ENCODE measurements at places on chromosomes 1 and 21.

- DNase-seq = no peak
Measured at GRCh38 chr1:176745945-176746344, 283.0 kb downstream of the PAPPA2 start.

DNA sequence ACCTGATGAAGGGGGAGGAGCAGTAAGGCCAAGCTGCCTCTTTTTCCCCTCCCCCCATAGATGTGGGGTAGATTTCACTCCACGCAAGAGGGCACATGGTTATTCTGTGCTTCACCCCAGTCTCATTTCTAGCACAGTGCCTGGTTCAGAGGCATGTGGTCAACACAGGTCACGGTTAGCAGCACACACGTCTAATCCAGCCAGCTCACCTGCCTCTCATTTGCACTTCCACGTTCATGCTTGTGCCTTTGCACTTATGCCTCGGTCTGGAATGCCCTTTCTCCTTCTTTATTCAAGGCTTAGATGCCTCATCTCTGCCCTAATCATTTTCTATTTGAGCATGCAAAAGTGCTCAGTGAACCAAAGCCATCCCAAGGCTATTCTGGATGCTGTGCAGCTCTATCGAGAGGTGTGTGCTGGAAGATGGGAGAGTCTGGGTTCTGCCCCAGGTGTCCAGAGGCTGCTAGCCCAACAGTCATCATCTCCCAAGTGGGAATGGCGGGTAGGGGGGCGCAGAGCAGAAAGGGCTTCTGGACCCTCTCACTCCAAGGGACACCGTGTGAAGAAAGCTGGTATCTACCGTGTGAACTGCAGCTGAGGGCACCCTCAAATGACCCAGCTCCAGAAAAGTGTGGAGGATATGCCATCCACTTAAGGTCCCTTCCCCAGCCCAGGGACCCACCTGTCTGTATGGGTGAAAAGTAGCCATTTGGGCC, 2.1 kb upstream of the A3GALT2 start:
- no peak for DNase-seq

- DNase-seq = no peak
Measured at GRCh38 chr1:99850459-99851291, 514 bp downstream of the AGL start.

DNA sequence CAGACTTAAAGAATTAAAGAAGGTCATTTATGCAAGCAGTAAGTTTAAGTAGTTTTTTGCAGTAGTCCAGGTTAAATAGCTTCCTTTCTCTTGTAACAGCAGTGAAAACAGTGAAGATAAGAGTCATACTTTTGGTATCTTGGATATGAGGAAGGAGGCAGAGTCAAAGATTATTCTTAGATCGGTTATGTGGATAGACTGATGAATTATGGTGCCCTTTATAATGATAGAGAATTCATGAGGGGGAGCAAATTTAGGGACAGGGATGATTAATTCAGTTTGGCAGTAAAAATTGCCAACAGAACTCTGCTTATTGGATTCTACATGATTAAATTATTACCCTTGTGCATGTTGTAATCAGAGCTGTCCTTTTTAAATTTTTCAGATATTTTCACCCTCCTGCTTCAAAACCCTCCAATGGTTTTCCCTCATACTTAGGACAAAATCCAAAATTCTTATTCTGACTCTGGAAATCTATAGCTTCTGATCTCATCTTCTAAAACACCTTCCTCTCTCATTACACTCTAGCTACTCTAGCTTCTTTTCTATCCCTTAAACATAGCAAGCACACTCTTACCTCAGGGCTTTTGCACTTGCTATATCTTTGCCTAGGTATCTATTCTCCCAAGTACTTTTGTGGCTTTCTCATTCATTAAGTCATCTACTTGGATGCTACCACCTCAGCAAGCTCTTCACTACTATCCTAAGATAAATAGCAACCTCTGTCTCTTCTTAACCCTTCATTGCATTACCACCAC, 79.8 kb downstream of the PKN2 start:
- no peak for DNase-seq

DNA sequence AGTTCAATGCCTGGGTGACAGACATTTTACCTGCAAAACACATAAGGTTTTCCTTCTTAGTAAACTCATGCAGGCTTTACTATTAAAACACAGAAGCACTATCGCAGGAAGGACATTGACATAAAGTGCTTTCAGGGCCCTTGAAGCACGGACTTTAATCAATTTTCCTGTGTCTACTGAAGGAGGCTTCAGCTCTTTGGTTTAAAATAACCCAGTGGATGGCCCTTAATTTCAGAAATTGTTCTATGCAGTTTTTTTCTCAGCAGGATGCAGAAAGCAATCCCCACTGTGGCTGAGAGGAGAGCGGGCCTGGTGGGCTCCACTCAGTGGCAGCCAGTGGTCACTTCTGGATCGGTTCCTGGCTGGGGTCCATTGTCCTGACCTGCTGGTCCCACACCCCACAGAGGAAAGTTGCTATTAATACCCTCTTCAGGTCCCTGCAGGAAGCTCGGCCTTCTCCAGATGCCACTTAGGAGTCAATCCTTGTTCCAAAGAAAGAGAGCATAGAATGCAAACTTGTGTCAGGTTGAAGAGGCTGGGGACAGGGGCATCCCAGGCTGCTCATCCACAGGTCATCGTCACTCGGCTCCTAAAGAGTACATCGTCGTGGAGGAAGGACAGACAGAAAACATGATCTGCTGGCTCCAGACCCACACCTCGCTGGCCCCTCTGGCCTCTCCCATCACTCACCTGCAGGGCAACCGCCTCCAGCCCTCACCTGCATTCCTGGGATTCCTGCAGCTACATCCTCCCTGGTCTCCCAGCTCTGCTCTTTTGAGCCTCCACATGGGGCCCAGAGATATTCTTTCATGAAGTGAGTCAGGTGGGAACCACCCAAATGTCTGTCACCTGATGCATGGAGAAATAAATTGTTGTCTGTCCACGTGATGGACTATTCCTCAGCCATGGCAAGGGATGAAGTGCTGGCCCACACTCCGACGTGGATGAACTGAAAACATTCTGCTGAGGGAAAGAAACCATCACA, 153.1 kb downstream of the PSMG1 start:
- no peak for DNase-seq

- no peak for DNase-seq
Measured at GRCh38 chr1:85090225-85090624, 41.9 kb upstream of the MCOLN3 start.

DNA sequence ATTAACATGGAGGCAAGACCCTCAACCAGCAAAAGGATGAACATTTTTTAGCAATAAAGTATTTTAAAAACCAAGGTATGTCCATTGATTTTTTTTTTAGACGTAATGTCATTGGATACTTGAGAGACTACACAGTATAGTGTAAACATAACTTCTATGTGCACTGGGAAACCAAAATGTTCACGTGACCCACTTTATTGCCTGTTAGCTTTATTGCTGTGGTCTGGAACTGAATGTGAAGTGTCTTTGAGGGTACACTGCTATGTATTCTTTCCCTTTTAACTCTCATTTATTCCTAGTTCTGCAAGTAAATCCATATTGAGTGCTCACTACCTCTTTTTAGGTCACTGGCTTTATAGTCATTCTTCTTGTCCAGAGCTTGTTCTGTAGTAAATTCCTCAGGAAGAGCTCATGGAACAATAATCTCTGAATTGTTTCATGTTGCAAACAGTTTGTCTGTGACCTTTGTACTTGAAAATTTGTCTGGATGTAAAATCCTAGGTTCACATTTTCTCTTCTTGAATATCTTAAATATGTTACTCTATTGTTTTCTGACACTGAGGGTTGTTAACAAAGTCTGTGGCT, 20.6 kb downstream of the ABCD3 start:
- DNase-seq = no peak

DNA sequence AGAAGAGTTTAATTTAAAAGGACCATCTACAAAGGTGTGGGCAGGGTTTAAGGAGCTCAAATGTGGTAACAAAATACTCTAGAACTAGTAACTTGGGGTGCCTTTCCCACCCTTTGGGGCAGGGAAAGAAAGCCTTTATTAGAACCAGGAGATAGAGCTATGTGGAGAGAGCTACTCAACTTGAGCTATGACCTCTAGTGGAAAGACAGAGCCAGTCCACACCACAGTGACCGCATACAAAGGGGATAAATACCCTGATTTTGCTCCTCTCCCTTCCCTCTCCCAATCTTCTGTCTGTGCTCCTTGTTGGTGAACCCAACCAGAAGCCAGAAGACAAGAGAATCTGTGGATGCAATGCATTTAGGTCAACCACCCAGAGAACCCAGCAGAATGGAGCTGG, 54.4 kb upstream of the JAK1 start:
- no peak for DNase-seq

DNA sequence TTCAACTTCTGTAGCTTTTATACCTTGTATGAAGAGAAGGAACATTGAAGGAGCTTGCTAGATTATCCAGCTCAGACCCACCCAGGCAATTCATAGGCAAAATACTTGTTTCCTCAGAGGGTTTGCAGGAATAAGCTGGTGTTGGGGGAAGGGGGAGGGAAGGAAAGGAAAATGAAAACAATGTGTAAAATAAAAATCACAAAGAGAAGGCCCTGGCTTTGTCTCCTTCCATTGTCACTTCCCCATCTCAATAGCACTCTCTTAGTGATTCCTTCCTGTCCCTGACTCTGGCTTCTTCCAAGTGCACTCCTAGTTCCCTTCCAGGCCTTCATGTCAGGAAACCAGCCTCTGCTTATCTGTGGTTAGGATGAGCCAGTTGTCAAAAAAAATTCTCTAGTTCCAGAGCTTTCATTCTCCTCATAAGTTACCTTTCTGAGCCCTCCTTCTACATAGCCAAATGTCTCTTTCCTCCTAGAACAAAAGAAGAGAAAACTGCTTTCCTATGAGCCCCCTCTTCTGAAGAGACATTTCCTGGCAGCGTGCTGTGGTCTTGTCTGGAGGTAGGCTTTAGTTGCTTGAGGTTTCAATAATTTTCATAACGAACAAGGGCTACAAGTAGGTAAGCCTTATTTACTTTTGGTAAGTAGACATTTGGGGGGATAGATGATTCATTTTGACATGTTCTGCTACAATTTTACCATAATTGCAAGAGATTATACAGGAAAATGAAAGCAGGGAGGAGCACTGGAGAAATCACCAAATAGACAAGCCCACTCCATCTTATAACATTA, 45.7 kb downstream of the FASLG start:
- DNase-seq = no peak

DNA sequence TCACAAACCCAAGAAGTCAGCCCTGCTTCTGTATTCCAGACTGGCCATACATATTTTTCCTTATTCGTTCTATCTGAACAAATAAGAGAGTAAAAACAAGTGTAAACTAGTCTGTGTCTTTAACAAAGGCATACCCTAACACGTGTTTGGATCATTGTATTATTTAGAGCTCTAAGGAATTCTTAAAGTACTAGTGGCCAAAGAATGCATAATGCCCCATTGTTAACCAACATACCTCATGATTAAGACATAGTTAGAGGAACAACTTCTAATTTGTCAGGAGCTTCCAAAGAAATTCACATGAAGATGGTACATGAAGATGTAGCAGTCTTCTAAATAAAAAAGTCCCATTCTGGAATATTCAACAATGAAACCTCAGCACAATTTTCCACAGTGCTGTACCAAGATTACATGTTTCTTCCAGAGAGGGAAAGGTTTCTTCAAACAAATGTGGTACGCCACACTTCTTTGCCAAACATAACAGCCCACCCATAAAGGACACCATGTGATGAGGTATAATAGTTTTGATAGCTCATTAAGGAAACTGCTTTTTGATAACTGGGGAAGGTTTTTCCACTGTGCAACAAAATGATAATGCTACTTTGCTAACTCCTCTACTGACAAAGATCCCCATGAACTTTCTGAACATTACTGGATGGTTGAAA, 5.0 kb downstream of the PALMD start:
- no peak for DNase-seq

GRCh38 chr1:64946916-64947315, 19.4 kb downstream of the JAK1 start:
- DNase-seq = no peak

DNA sequence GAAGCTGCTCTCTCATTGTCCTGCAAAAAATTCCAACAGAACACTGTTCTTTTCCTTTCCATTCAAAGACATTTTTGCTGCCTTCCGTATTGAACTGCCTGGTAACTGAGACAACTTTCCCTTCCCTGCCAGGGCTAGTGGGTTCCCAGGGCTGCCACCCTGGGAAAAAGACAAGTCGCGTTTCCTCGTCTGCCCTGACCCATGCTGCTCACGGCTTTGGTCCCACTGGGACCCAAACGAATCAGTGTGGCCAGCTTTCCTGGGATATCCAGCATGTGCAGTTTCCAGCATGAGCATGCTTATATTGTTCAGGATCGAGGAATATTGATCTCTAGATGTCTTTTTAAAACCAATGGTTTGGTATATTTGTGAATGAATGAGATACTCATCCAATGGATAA, 18.2 kb downstream of the SOX13 start:
- DNase-seq = no peak

GRCh38 chr21:37537391-37537996, 170.9 kb downstream of the DYRK1A start:
- no peak for DNase-seq

Measured in T follicular helper cell (primary cell).